ENCODE measurements at places on chromosomes 2 and 18.

DNA sequence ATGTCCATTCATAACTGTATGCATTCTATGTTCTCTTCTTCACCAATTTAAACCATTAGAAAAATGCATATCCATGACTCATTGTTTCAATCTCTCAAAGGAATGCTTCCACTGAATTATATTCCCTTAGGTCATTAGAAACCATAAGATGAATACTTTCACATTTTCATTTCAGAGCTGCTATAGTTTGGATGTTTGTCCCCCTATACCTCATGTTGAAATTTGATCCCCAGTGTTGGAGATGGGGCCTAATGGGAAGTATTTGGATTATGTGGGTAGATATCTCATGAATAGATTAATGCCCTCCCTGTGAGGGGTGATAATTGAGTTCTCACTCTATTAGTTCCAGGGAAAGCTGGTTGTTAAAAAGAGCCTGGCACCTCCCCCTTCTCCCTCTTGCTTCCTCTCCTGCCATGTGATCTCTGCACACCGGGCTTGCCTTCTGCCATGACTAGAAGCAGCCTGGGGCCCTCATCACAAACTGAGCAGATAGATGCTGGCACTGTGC lies 35.7 kb downstream of the THUMPD2 start:
- no peak for DNase-seq

DNA sequence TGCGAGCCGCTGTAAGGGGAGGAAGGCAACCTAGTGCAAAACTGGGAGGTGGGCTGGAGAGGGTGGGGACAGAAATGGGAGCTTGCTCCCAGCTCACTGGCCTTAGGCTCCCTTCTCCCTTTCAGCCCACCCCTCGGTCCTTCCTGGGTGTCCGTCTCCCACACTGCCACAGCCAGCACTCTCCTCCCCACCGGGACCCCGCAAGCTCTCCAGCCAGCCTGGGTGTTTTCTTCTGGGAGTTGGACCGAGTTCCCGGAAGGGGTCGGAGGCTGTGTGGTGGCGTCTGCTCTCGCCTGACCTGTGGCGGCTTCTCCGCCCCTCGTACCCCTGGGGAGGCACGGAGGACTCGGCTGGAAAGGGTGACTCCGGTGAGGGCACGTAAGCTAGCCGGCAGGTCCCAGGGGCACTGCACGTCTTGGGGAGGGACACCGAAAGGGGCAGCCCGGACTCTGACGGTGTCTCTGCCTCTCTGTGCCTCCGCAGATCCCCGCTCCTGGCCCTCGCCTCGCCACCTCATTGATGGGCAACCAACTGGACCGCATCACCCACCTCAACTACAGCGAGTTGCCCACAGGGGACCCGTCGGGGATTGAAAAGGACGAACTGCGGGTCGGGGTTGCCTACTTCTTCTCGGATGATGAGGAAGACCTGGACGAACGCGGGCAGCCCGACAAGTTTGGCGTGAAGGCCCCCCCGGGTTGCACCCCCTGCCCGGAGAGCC lies 1.1 kb downstream of the LRATD1 start:
- no peak for DNase-seq

DNA sequence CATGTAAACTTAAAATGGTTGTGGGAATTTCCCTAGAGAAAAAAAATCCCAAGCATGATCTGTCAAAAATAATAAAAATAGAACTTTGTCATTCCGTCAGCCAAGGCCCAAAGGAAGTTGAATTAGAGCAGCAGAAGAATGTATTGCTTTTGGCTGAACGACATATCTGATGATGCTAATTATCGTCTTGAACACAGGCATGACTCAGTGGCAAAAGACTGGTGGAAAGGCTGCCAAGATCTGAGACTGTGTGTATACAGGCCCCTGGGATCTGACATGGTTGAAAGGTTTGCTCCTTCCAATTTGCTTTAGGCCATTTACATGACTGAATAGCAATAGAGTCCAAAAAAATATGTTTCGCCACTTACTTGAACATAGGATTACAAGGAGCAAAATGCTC lies 1057.1 kb upstream of the CRIM1 start:
- no peak for DNase-seq

- DNase-seq: no peak
Measured at GRCh38 chr18:56240405-56240804, 398.0 kb downstream of the TXNL1 start.

All from AG20443 (cell line).